Activated CD4-positive, alpha-beta T cell treated with anti-CD3 and anti-CD28 coated beads, Interleukin-2, Interleukin-6, amounts not matched to agents 100 ng/mL and 50 ng/mL, durations not matched to agents 16 hours and 8 hours (primary cell): ENCODE measurements at places on chromosomes 11 and 22.

- peak; percentile 35 for DNase-seq
Measured at GRCh38 chr11:34356913-34357700, 703 bp downstream of the ABTB2 start.

DNA sequence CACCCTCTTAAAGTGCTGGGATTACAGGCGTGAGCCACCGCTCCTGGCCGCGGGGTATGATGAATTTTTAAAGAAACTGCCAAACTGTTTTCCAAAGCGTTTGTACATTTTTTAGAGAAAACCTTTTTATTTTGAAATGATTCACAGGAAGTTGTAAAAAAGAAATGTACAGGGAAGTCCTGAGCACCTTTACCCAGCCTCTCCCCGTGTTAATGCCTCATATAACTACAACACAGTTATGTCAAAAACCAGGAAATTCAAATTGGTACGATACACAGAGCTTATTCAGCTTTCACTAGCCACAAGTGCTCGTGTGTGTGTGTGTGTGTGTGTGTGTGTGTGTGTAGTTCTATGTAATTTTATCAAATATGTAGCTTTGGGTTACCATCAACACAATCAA lies 7.0 kb upstream of the FAM118A start:
- no peak for DNase-seq

GRCh38 chr11:76603202-76603601 lies 67.3 kb downstream of the LRRC32 start:
- no peak for DNase-seq

- peak; percentile 64 for DNase-seq
Measured at GRCh38 chr22:36901411-36902142, 11.9 kb upstream of the CSF2RB start.

GRCh38 chr11:133827556-133827955 lies 17.8 kb downstream of the SPATA19 start:
- no peak for DNase-seq

DNA sequence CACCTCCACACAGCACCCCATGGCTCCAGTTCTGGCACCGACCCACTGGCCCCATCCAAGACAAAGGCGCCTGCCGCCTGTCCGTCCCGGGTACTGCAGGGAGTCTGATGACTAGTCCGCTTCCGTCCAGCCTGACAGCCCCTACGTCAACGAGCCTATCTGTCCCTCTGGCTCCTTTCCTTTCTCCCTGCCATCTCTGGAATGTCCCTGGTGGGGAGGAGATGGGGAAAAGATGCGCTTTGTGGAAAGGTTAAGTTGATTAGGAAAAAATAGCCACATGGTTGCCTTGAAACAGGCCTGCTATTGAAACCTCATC lies 10.4 kb downstream of the PDGFB start:
- DNase-seq: no peak

DNA sequence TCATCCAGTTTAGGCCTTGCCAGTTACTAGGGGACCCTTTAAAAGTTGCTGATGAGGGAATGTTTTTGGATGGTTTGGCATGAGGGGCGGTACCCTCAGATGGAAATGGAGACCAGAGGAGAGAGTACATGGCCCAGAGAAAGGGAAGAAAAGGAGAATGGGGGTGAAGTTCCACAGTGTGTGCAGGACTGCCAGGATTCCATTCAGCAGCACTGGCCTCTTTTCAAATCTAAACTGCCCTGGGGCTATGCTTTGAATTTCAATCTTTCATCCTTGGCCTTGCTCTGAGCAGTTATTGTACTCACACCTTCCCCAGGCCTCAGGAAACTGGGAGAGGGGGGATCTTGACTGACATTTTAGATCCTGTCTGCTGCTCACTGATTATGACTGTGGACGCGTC lies 3.0 kb downstream of the SLC3A2 start:
- DNase-seq: no peak

GRCh38 chr11:110173811-110174644 lies 80.8 kb downstream of the ZC3H12C start:
- DNase-seq: peak; percentile 73

DNA sequence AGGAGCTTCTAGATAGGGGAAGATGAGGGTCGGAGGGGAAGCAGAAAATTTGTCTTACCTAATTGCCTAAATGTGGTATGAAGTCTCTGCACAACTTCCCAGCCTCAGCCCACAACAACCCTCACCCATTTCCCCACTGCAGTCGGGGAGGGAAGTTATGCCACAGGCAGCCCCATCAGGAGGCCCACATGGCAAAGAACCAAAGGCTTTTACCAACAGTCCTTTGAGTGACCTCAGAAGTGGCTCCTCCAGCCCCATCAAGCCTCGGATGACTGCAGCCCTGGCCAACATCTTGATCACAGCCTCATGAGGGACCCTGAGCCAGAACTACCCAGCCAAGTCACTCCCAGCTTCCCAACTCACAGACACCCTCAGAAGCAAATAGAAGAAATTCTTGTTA lies 54.8 kb downstream of the CHST1 start:
- DNase-seq: no peak

DNA sequence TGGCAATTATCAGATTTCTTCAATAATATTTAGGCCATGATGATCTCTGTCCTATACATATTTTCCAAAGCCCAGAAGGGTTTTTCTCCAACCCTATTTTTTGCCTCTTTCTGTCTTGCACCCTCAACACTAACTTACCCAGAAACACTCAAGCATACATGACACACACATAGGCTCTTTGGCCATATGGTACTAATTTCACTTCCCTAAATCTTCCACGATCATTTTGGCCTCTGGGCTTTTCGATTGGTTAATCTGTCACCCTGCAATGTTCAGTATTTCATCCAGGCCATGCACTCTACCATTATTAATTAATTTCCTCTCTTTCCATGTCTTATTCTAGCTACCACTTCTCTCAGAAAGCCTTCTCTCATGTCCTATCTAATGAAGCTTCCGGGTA lies 59.8 kb downstream of the LUZP2 start:
- DNase-seq: no peak

- no peak for DNase-seq
Measured at GRCh38 chr11:61693922-61694601, 13.9 kb downstream of the DAGLA start.

- no peak for DNase-seq
Measured at GRCh38 chr22:46767249-46767985, 5.0 kb downstream of the TBC1D22A start.

DNA sequence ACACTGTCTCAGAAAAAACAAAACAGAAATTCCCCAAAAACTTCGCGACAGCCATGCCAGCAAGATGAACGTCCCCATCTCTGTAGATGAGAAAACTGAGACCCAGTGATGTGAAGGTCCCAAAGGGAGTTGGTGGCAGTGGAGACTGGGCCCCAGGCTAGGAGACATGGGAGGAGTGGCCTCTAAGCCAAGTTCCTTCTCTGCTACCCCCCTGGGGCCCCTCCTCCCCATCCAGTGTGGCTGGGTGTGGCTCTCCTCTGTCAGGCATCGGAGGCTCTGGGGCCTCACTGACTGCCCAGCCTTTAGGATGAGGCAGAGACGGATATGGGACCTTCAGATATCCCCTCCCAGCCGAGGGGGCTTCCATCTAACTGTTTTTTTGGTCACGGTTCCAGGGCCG lies 9.8 kb downstream of the RELT start:
- DNase-seq: no peak

DNA sequence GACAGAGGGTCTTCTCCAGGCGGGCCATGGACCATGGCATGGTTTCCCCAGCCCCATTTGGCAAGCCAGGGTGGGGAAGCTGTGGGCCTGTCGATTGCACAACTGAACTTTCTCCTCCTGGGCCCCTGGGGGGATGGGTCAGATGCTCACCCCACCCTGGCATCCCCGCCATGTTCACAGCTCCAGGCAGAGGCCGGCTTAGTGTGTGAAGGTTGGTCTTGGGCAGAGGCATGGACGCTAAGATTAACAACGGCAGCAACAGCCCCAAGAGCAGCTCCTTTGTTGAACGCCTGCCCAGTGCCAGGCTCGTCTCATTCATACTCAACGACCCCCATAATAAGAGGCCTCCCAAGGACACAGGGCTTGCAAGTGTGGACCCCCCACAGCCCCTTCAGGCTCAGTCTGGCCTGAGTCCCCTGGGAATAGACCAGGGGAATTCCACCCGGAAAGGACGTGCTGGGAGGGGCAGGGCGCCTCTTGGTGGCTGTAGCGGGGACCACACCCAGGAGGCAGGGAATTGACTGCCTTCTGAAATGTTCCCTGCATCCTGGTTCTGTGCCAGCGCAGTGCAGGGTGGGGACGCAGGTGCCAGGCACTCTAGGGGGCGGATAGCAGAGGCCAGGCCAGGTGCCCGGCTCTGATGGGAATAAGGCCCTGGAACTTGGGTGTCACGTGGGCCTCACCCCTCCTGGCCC lies 8.3 kb downstream of the TSPO start:
- no peak for DNase-seq

- DNase-seq: no peak
Measured at GRCh38 chr22:33723915-33724314, 196.4 kb downstream of the LARGE1 start.

GRCh38 chr22:17700778-17701177 lies 62.2 kb downstream of the BCL2L13 start:
- no peak for DNase-seq

GRCh38 chr22:26744892-26745808 lies 87.8 kb downstream of the MIAT start:
- DNase-seq: no peak

- no peak for DNase-seq
Measured at GRCh38 chr11:64564947-64565889, 25.8 kb upstream of the SLC22A12 start.

GRCh38 chr11:3074912-3075589 lies 17.8 kb upstream of the CARS1 start:
- no peak for DNase-seq

- DNase-seq: no peak
Measured at GRCh38 chr22:19501897-19502447, 22.2 kb downstream of the CLDN5 start.
